ENCODE measurements at places on chromosomes 3 and 15.
A peak's percentile ranks its signal among the peaks of the same experiment; 100 is the strongest.

- no peak for DNase-seq
Measured at GRCh38 chr3:23999012-23999641, 54.0 kb downstream of the NR1D2 start.

DNA sequence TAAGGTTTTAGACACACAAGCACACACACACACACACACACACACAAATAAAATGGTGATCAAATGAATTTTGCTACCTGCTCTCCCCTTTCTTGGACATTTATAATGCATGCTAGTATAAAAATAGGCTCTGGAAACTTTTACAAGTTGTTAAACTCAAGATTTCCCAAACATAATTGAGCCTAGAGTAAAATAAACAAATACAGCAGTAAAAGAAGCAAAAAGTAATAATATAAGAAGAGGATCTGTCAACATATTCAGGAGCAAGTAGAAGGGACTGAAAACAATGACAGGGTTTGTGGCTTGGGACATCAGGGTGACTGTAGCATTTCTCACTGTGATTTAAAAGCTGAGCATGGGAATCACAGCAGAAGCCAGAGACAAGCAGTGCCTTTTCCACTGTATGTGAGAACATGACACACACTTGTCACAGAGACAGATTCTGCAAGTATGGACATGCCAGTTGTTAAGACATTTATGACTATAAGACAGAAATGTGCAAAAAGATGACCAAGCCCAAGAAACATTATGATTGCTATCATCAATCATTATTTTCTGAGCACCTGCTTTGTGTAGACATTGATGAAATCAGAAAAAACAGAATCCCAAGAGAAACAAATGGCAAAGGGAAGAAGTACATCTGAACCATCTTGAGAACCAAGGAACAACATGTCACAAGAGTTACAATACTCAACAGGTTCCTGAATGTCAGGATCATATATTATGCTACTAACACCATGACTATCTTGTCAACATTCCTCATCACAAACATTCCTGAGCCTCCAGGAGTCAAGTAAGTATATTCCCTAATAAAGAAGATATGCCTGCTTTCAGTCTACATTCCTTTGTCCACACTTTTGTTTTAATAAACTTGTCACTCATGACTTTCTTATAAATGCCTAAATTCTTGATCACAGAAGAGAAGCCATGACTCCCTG, 7.1 kb downstream of the THRB start:
- DNase-seq: no peak

GRCh38 chr15:89813381-89814111, 1.1 kb downstream of the ANPEP start:
- no peak for DNase-seq

- no peak for DNase-seq
Measured at GRCh38 chr15:71811036-71811736, 832 bp downstream of the NR2E3 start.

- DNase-seq: no peak
Measured at GRCh38 chr3:160475153-160475552, 25.6 kb upstream of the TRIM59 start.

DNA sequence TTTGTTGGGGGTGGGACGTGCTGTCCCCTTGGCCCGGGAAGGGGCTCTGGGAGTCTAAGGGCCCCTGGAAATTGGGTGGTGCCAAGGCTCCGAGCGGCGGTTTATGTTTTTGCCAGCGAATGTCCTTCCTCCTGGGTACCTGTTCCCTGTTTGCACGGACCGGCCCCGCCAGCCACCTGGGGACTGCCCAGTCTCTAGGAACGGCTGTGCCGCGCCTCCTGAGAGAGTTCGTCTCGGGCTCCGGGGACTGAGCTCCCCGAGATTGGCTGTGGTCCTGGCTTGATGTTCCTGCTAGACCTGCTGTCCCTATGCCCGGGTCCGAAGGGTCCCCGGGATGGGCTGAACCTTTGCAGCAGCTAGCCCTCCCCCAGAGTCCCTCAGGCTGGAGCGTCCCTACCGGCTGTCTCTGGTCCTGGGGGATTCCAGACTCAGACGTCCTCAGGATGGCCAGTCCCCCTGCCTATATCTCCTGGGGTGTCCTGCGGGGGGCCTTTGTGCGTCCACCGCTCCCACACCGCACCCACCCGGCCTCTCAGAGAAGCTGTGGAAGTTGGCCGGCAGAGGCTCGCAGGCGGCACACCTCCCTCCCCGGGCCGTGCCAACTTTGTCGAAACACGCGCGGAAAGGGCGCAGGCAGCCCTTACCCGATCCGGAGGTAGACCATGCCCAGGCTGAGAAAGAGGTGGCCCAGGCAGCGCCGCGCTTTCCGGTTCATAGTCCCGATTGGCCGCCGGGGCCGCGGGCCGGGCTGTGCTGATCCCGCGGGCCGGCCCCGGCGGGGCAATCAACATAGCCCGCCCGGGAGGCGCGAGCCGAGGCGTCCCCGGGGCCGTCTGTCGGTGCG, 547 bp downstream of the WNT7A start:
- peak; percentile 30 for DNase-seq

DNA sequence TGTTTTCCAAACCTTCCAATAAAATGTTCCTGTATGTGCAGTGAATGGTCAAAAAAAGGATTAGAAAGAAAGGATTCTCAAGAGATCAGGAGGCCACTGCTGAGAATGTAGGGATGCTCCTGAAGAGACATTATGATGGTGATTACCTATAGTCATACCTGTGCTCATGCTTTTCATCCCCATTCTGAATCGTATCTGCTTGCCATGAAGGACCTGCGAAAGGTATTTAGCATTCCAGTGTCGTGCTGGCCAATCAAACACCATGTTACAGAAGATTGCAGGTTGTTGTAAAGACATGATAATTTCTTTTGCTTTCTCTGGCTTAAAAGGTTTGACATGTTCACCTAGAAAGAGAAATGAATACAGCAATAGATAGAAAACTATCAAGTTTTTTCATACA, 16.1 kb downstream of the HSPBAP1 start:
- DNase-seq: no peak

GRCh38 chr3:160174621-160175020, 50.6 kb upstream of the C3orf80 start:
- no peak for DNase-seq

GRCh38 chr3:134103470-134103869, 73.7 kb upstream of the SLCO2A1 start:
- DNase-seq: no peak

GRCh38 chr3:188712248-188712924, 459.4 kb upstream of the TPRG1 start:
- no peak for DNase-seq

DNA sequence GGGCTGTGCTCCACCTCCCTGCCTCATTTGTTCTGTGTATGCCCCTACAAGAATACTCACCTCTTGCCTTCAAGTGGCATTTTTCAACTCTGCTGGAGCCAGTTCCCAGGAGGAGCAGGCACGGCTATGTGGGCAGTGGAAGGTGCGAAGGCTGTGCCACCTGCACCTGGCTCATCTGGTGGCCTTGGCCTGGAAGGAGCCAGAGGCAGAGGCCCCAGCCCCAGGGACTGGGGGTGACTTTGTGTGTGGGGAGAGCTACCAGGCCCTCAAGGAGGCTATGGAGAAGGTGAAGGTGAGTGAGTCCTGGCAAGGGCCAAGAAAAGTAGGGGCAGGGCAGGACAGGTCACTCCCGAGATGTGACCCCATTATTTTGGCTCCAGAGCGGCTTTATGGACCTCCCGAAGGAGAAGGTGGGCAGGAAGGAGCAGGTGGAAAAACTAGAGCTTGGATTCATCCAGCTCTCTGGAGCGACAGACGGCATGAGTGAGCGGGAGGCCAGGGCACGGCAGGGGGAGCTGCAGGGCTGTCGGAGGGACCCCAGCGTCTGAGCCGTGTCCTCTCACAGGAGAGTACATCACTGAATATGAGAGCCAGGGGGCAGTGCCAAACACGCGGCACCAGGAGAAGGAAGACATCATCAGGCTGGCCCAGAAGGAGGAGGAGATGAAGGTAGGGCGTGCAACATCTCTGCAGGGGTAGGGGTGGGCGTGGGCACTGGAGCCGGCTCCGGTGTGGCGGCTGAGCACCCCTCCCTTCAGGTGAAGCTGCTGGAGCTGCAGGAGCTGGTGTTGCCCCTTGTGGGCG, 57.3 kb upstream of the UBE2Q2 start:
- DNase-seq: no peak

GRCh38 chr15:60918234-60918959, 310.7 kb downstream of the RORA start:
- no peak for DNase-seq

GRCh38 chr3:186871403-186871924, 29.0 kb downstream of the ADIPOQ start:
- no peak for DNase-seq

GRCh38 chr3:66272016-66272415, 51.2 kb downstream of the SLC25A26 start:
- DNase-seq: no peak

DNA sequence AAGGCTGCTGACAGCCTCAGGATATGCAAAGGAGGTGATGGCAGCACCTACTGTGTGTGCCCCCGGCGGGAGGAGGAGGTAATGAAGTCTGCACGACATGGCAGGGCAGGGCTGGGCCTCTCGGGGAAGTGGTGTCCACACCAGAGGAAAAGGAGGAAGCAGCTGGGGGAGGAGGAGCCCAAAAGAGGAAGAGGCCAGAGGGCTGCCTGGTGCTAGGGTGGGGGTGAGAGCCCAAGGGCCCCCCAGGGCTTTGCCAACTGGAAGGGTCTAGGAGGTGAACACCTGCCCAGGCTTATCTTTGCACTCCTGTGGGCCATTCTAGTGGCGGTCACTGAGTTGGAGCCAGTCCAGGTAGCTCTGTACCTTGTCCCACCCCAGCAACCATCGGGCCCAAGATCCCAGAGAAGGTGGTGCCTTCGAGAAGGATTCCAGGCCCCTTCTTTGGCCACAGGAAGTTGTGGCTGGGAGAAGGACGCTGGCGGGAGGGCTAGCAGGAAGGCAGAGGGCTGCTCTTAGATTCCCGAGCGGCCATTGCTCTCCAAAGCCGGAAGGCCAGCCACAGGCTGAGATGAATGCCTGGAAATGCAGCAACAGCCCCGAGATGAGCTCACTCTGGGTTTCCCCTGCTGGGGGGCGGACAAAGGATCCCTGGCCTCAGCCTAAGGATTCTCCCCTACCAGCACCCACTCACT, 7.0 kb downstream of the GNAI2 start:
- DNase-seq: peak; percentile 32

GRCh38 chr3:11128682-11129632, 25.3 kb upstream of the HRH1 start:
- no peak for DNase-seq

GRCh38 chr3:103388214-103388613, 953.4 kb downstream of the ZPLD1 start:
- DNase-seq: no peak

- no peak for DNase-seq
Measured at GRCh38 chr3:125045965-125046364, 9.8 kb downstream of the HEG1 start.

GRCh38 chr3:42402394-42403096, 7.9 kb downstream of the LYZL4 start:
- no peak for DNase-seq

- no peak for DNase-seq
Measured at GRCh38 chr3:125025642-125026041, 30.2 kb downstream of the HEG1 start.

DNA sequence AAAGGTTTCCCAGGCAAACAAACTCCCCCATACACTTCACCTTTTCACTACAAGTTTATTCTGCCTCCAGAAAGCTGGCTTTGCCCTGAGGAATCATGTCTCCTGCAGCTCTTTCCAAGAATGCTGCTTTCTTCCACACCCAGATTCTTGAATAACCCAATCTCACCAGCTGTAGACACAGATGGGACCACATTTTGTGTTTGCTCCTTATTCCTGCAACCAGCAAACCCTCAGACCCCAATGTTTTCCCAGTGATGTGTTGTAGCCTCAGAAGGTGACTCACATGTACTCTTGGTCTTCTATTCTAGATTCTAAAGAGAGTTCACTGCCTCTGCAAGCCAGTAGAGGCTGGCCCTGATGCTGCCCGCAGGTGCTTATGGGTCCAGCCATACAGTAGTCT, 23.6 kb upstream of the TRIM59 start:
- DNase-seq: no peak

DNA sequence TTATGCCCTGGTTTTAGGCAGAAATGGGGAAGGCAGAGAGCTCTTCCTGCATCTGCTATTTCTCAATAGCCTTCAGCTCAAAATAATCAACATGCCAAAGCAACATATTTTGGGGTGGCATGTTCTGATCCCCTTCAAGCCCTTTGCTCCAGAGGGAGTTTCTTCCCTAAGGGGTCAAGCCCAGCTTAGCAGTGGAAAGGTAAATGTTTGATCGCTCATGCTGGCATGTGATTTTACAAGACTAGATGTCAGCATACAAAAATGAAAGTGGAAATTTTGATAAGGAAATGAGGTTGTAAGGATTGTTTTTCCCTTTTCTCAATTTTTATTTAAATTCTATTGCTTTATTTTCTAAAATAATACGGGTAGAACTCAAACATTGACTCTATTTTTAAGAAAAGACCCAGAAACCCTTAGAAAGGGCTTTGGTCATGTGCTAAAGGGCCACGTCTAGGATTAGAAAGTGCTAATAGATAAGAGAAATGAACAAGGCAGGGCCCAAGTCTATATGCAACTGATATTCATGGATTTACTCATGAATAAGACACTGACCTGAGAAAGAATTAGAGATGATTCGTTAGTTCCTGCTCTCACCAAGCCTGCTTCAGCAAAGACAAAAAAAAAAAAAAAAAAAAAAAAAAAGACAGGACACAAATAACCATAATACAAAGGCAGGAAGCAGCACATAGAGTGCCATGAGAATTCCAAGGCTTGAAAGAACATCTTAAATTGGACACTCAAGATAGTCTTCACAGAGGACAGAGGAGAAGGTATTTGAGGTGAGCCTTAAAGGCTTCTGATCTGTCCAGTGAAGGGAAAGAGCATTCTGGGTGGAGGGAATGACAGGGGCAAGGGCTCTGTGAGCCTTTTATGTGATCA, 55.0 kb upstream of the NR2E3 start:
- no peak for DNase-seq

- DNase-seq: no peak
Measured at GRCh38 chr3:112303764-112304325, 9.8 kb upstream of the SLC9C1 start.

Data from T-helper 1 cell (primary cell).